ENCODE measurements at places on chromosomes 6 and 20.

DNA sequence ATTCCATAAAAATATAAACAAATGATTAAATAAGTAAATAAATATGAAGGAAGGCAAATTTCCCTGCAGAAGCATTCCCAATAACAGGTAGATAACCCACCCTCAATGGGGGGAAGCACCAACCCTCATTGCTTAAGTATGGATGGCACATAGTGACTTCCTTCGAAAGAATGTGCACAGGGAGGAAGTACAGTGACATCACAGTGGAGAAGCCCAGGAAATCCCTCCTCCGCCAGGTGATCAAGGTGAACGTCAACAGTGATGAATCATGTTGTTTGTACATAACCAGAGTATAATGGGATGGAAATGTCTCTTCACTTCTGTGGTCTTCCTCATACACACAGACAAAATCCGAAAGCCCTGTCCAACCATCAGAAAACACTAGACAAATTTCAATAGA is 267.9 kb downstream of the THBS2 start:
- no peak for DNase-seq

GRCh38 chr6:144936764-144937163 is 651.6 kb downstream of the UTRN start:
- DNase-seq = no peak

DNA sequence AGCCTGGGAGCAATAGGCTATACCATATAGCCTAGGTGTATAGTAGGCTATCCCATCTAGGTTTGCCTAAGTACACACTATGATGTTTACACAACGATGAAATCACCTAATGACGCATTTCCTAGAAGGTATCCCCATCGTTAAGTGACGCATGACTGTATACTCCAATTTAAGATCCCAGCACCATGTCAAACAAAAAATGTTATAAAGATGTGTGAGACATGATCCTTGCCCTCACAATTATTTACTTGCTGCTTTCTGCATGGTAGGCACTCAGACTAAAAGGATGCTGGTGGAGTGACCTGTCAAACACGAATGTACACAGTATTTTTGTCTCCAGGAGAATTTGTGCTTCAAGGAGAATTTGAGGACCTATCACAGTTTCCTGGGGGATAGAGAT is 32.3 kb downstream of the SNAP25 start:
- no peak for DNase-seq

- no peak for DNase-seq
Measured at GRCh38 chr20:21534886-21535285, 21.0 kb upstream of the NKX2-2 start.

DNA sequence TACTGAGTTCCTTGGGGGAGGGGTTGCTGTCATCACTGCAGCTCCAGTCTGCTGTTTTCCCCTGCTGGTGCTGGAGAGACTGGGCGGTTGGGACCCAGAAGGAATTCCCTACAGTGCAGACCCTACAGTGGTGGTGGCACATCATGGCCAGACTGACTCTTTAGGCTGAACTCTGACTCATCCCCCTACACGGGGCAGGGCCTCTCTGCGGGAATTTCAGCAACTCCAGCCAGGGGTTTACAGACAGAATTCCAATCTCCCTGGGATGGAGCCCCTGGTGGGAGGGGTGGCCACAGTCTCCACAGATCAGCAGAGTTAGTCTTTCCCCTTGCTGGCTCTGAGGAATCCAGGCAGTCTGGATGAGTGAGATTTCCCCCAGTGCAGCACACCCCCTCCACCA is 46.9 kb upstream of the MAPK13 start:
- DNase-seq = no peak

GRCh38 chr20:49928411-49929141 is 7.6 kb upstream of the RNF114 start:
- DNase-seq = peak; percentile 63

GRCh38 chr20:18613553-18613952 is 25.7 kb downstream of the DTD1 start:
- no peak for DNase-seq

DNA sequence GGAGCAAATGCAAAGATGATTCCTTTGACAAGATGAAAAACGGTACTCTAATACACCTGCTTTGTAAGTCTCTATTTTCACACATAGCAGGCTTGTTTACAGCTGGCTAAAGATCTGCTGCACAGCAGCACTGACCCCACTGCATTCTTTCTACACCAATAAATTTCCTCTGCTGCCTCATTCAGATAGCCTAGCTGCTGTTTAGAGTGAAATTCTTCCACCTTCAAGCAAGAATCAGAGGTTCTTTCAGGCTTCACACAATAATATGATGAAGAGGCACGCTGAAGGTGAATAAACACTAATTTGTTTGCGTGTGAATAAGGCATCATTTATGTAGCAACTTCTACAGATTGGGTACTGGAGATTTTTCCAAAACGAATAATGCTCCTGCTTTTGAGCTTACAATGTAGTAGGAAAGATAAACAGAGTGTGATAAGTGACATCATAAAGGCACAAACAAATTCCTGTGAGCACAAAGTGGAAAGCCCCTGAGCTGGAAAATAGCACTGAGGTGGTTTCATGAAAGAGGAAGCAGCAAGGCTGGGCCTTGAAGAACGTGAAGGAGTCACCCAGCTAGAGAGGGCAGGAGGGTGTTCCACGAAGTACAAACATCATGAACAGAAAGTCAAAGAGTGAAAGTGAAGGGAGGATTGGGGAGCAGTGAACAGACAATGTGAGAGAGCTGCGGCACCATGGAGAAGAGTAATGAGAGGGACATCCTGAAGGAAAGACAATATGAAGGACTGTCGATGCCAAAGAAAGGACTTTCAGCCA is 543.4 kb downstream of the CD83 start:
- peak; percentile 4 for DNase-seq

DNA sequence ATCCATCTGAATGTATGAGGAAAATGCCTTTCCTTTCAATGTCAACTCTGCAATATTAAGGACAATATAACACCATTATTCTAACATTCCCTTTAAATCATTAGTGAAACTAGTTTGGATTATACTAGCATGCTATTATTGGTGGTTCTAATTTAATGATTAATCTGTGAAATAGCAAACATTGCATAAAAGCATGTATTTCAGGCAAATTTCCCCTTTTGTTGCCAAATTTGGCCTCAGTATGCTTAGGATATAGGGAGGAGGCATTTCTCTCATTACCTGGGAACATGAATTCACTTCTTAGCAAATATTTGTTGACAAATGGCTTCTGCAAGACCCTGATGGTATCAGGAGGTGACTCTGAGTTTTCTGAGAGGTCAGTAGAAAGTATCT is 1.6 kb downstream of the TPMT start:
- no peak for DNase-seq

DNA sequence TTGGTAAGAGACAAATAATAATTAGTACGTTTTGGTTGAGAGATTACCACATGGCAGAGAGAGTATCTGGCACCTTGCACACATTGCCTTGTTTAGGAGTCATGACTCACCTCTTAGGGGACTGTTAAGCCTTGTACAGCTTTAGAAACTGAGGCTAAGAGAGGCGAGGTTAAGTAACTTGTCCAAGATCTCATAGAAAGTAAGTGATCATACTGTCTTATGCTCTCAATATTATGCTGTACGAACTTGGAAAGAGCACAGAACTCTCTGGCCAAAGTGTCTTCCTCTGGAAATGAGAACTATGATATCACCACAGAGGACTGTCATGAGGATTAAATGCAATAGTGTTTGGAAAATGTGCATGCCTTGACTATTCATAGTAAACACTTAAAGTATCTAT is 249.0 kb downstream of the UTRN start:
- no peak for DNase-seq

GRCh38 chr6:158894193-158894592 is 75.0 kb upstream of the EZR start:
- DNase-seq = no peak

- no peak for DNase-seq
Measured at GRCh38 chr6:124056407-124057334, 253.0 kb downstream of the NKAIN2 start.

GRCh38 chr20:42690842-42691437 is 498.8 kb downstream of the PTPRT start:
- no peak for DNase-seq

DNA sequence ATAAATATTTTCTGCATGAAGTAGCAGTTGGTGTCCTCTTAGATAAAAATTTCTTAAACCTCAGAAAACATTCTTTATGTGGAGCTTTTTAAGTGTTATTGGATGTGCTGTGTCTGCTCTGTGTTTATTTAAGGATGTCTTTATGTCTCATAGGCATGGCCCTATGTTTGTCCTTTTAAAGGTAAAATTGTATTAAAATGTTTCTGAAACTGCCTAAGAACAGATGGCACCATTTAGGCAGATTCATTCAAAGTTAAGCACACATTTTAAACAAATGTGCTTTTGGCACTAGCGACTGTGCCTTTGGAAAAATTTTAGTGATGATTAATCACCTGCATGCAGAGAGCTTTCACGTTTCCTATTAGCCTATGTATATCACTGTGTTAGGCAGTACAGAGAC is 125.2 kb downstream of the KIF6 start:
- no peak for DNase-seq

DNA sequence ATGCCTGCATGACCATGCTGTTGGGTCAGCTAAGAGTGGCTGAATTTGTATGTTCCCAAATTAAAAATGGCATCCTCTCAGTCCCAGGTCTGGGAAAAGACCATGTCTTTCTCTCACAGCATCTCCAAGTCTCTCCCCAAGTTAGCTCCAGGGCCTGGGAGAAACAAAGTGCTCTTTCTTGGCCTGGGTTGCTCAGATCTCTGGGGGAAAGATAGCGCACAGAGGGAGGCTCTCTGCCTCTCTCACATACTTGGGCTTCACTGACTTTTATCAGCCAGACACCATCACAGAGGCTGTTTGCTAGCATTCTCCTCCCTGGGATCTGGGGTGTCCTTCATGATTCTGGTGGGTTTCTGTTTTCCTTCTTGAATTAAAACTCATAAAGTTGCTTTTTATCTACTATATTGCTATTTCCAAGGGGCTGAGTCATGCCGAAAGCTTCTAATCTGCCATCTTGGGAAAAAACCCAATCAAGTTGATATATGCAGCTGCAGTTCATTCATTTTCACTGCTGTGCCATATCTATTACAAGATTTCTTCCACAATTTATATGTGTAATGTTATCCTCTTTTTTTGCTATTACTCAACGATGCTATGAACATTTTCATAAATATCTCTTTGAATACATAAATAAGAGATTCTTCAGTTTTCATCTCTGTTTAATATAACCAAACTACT is 190.2 kb downstream of the MOXD1 start:
- DNase-seq = no peak

DNA sequence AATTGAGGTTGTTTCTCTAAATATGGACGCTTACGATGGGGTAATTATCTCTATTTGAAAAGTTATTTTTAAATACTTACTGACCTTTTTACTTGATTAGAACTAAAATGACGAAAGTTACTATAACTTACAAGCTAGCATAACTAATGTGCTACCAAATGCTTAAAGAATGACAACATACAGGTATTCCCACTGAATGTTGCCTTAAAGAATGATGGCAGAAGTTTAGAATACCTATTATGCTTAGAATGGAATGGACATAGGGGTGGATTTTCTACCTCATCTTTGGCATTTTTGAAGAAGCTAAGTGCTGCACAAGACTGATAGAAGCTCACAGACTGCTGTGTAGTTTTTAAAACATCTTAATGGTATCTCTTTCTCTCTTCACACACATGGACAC is 284.8 kb downstream of the THBS2 start:
- no peak for DNase-seq

DNA sequence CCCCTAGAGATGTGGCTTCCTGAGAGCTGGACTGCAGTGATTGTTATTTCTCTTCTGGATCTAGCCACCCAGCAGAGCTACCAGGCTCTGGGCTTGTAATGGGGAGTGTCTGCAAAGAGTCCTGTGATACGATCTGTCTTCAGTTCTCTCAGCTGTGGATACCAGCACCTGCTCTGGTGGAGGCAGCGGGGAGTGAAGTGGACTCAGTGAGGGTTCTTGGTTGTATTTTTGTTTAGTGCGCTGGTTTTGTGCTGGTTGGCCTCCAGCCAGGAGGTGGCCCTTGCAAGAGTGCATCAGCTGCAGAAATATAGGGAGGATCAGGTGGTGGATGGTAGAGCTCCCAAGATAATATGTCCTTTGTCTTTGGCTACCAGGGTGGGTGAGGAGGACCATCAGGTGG is 33.7 kb downstream of the PAX1 start:
- DNase-seq = no peak

- no peak for DNase-seq
Measured at GRCh38 chr6:166487148-166487547, 99.3 kb downstream of the RAMACL start.

DNA sequence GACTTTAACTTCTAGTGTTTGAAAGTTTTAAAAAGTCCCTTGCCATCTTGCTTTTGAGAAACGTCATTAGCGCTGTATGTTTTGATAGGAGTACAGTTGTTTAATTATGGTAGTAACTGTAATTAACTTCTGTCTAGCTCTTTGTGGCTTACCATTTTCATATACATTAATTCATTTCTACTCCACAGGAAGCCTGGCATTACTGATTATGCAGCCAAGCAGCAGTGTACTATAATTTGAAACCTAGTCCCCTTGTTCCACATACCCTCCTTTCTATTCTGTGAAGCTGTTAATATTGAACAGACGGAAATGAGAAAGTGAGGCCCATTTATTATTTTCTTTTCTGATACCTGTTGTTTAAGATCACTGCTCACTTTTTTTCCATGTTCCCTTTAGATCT is 235.4 kb downstream of the CDKAL1 start:
- no peak for DNase-seq

GRCh38 chr20:8933381-8933807 is 135.5 kb upstream of the PLCB4 start:
- no peak for DNase-seq

DNA sequence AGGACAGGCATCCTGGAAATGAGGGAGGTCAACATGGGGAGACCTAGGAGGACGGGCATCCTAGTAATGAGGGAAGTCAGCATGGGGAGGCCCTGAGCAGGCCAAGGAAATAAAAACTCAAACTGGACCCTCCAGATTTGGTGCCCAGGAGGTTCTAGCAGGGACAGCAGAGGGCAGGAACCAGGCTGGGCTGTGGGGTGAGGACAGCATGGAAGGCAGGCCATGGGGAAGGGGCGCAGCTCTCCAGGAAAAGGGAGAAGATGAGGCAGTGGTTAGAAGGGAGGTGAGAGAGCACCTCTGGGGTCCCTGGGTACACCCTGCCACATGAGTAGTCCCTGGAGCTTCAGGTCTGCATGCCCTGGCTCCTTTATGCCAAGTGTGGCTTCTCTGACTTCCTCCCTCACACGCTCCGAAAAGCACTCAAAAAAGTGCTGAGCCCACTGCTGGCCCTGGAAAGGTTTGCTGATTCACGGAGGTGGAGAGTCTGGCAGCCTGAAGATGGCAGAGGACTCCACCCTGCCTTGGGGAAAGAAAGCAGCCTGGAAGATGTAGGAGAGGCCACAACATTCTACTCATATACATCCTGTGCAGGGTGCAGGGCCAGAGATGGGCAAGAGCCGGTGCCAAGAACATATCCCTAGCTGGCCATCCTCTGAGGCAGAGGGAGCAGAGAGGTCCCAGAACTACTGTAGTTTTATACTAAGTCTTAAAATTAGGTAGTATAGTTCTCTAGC is 154.9 kb downstream of the MRPL14 start:
- DNase-seq = no peak

DNA sequence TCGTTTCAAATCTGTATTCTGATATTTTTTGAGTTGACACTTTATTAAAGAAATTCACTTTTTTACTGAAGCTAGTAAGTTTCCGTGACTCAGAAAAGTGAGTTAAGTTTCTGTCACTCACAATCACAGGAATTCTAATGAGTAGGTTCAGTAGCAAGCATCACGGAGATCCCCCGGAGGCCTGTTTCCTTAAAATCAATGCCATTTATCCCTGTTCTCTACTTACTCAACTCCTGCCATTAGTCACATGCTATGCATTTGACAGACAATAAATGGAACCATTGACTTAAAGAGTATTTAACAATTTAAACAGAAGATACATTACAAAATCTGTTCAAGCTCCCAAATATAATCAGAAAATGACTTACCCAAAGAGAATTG is 9.1 kb downstream of the SLC18B1 start:
- DNase-seq = no peak

Data from stimulated activated CD4-positive, alpha-beta T cell treated with anti-CD3 and anti-CD28 coated beads, Interleukin-15, amount 100 ng/mL, for 1 hour (primary cell).